ENCODE measurements at places on chromosomes 7 and 10. TPM values are rescaled to one million over a fixed set of nuclear protein-coding genes. Genes with fewer than 3 reads are reported as not detected.
A peak's percentile ranks its signal among the peaks of the same experiment; 100 is the strongest.

- H3K36me3 ChIP-seq = no peaks in the 10 kb centered on the region
- H3K27ac ChIP-seq = no peak overlapping the region
- H3K27me3 ChIP-seq = no peaks in the 10 kb centered on the region
- no peak for DNase-seq
- H3K4me3 ChIP-seq = peak overlapping the region; percentile 50
Measured at GRCh38 chr7:86644282-86645224, 844 bp downstream of the GRM3 start.

DNA sequence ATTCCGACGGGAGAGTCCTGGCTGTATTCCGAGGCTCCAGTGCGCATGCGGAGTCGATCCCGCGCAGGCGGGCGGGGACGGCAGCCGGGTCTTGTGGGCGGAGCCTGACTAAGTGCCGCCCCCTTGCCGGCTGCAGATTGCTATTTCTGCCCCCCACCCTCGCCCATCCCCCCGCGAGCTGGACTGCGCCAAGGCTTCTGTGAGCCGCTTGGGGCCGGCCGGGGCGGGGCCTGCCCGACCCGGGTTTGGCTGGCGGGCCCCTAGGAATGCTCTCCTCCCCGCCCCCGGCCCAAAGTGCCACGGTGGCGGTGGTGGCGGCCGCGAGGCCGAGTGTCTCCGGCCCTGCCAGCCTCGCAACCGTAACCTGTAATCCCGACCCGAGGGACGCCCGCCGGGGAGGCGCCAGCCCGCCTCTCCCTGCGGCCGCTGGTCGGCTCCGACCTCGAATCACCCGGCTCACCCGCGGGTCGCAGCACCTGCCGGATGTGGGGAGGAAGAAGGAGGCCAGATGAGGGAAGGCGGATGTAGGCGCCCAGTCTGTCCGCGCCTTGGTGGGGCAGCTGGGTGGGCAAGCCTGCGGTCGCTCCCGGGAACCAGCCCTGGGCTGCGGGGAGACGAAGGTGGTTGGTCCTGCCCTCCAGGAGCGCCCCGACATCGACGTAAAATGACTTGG is 702 bp upstream of the KAZALD1 start:
- peak; percentile 95 for DNase-seq
- no peaks in the 10 kb centered on the region for H3K36me3 ChIP-seq
- H3K27me3 ChIP-seq = no peaks in the 10 kb centered on the region
- peak overlapping the region; percentile 94 for H3K4me3 ChIP-seq

DNA sequence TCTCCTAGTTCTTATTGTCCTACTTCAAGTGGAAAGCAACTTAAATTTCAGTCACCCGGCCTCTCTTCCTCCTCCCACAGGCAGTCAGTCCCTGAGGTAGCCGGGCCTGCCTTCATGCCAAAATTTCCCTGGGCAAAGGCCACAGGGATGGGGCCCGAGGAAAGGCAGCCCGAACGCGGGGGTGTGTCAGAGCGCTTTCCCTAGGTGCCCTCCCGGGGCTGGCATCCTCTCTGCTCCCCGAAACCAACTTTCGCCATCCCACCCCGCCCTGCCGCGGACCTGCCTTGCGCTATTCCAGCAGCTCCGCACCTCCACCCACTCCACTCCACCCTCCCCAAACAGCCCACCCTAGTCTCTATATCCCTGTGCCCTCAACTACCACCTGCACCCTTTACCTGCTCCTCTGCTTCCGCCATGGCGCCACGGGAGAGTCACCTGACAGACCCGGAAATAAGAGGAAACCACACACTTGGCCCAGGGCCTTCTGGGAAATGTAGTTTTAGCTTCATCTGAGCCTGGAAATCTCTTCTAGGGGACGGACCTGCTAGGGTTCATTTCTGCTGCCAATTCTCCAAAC is at the start of gene VPS41:
VPS41 (minus strand) TSS at position 433 of the 577 bp plus-strand sequence; CDS start at position 416, 17 bp downstream.
- peak; percentile 95 for DNase-seq
- H3K4me1 ChIP-seq = peaks cover 7% of the 10 kb centered on the region
- peak within 1 kb of the TSS; percentile 92 for H3K4me3 ChIP-seq
- peak within 1 kb of the TSS; percentile 49 for H3K27ac ChIP-seq
- no peaks in the 10 kb centered on the region for H3K36me3 ChIP-seq

DNA sequence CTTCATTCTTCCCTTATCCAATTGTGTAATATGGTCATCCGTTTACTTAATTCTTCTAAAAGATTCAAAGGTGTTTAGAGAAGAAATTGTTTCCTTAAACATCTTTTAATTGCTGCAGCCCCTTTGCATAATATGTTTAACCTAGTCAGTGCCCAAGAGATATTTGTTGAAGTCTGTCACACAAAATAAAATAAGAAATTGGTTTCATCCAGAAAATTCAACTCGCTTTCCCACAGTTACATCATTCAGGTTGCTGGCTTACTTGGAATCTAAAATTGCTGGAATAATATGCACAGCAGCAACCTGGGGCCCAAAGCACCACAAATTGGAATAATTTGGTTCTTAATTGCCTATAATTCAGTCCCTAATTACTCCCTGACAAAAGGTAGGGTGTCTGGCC is 155.1 kb upstream of the ETV1 start:
- no peaks in the 10 kb centered on the region for H3K27me3 ChIP-seq
- H3K4me3 ChIP-seq = no peak overlapping the region
- no peak overlapping the region for H3K27ac ChIP-seq
- no peaks in the 10 kb centered on the region for H3K36me3 ChIP-seq
- peaks cover 3% of the 10 kb centered on the region for H3K4me1 ChIP-seq

DNA sequence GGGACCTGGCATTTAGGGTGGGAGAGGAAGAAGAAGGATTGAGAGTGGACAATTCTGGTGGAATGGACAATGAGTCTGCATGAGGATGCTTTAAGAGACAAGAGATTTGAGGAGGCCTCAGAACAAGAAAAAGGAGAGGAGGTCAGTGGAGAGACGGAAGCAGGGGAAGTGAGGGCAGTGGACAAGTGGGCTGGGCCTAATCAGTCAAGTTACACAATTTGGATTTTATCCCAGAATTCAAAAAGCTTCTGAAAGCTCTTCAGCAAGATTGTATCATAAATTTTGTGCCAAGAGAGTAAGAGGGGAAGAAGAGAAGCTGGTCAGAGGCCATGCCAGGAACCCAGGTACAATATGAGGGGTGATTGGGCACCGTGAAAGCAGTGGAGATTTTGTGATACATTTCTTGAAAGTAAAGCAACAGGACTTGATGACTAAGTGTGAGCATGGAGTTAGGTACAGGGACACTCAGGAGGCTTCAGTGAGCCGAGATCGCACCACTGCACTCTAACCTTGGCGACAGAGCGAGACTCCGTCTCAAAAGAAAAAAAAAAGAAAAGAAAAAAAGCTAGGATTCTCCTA is 19.3 kb upstream of the TSPAN13 start:
- no peaks in the 10 kb centered on the region for H3K4me1 ChIP-seq
- no peaks in the 10 kb centered on the region for H3K27me3 ChIP-seq
- H3K36me3 ChIP-seq = no peaks in the 10 kb centered on the region

DNA sequence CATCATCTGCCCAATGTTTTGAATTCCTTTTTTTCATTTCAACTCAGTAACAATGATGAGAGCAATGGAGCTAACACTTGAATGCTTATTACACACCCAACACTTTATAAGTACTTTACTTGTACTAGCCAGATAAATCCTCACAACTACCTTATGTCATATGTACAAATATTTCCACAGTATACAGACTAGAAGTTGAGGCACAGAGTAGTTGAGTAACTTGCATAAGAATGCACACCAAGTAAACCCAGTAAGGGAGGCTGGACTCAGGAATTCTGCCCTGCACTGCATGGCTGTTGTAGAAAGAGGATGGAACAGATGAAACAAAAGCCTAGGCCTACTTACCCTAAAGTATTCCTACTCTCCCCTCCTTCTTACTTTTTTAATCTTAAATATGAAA is 15.8 kb downstream of the DPY19L1 start:
- no peaks in the 10 kb centered on the region for H3K36me3 ChIP-seq
- H3K27me3 ChIP-seq = no peaks in the 10 kb centered on the region
- DNase-seq = no peak
- no peaks in the 10 kb centered on the region for H3K4me1 ChIP-seq
- H3K27ac ChIP-seq = no peak overlapping the region

Gene MMD2
- total RNA-seq = 21.6 TPM

Gene GPR85
- 5.4 TPM for total RNA-seq
